ENCODE measurements at places on chromosomes 6 and 20.

DNA sequence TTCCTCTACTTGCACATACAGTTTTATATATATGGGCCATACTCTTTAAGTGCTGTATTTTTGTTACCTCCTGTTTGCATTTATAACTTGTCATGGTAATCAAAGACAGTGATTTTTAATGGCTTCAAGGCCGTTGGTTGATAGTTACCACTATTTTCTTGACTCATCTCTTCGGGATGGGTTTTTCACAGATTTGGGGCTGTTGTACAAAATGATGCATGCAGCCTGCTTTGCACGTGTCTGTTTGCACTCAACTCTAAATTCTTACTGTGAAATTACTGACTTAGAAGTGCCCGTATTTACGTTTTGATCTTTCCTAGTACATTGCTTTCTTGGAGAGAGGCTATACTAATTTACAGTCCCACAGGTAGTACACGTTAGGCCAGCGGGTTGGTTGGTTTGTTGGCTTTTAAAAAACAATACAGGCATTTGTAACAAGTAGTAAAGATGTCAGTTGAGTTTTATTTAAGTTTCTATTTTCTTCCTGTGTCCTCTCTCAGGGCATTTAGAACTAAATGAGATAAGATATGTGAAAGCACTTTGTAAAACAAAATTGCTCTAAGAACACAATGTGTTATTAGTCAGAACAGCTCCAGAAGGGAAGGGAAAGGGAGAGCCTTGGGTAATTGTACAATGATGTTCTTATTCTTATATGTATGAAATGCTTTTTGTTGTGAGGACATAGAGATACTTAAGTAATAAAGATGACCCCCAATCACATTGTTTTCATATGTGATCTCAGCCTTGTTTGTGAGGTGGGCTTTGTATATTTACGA, 11.7 kb downstream of the JARID2 start:
- peaks cover 61% of the 10 kb centered on the region for H3K4me1 ChIP-seq
- H3K36me3 ChIP-seq, result no peaks in the 10 kb centered on the region
- H3K27me3 ChIP-seq, result no peaks in the 10 kb centered on the region
- no peak for DNase-seq
- no peak overlapping the region for H3K4me3 ChIP-seq
- no peak overlapping the region for H3K27ac ChIP-seq

GRCh38 chr6:161918109-161918531, 644.3 kb upstream of the AGPAT4 start:
- H3K27ac ChIP-seq, result no peak overlapping the region
- no peak overlapping the region for H3K4me3 ChIP-seq
- H3K4me1 ChIP-seq, result no peaks in the 10 kb centered on the region
- DNase-seq, result no peak
- no peaks in the 10 kb centered on the region for H3K36me3 ChIP-seq

GRCh38 chr20:29301624-29302259, 1955.7 kb upstream of the DEFB115 start:
- H3K4me3 ChIP-seq, result no peak overlapping the region
- H3K36me3 ChIP-seq, result no peaks in the 10 kb centered on the region
- H3K27ac ChIP-seq, result no peak overlapping the region
- DNase-seq, result no peak
- H3K4me1 ChIP-seq, result no peaks in the 10 kb centered on the region

- no peaks in the 10 kb centered on the region for H3K4me1 ChIP-seq
- H3K36me3 ChIP-seq, result peaks cover 57% of the 10 kb centered on the region
- DNase-seq, result no peak
- H3K27ac ChIP-seq, result no peak overlapping the region
- H3K4me3 ChIP-seq, result no peak overlapping the region
These were observed 28.8 kb downstream of the FAM8A1 start for GRCh38 chr6:17628873-17629272.

GRCh38 chr6:136526196-136526930, 23.9 kb downstream of the MAP7 start:
- H3K4me1 ChIP-seq, result peaks cover 23% of the 10 kb centered on the region
- DNase-seq, result no peak
- H3K36me3 ChIP-seq, result no peaks in the 10 kb centered on the region
- no peaks in the 10 kb centered on the region for H3K27me3 ChIP-seq

GRCh38 chr6:5984150-5985089, 22.3 kb downstream of the NRN1 start:
- no peaks in the 10 kb centered on the region for H3K36me3 ChIP-seq
- no peak for DNase-seq
- H3K4me1 ChIP-seq, result no peaks in the 10 kb centered on the region
- H3K4me3 ChIP-seq, result no peak overlapping the region
- H3K27me3 ChIP-seq, result no peaks in the 10 kb centered on the region
- no peak overlapping the region for H3K27ac ChIP-seq

GRCh38 chr6:2744209-2744771, 6.4 kb downstream of the MYLK4 start:
- H3K4me3 ChIP-seq, result no peak overlapping the region
- no peaks in the 10 kb centered on the region for H3K27me3 ChIP-seq
- no peaks in the 10 kb centered on the region for H3K36me3 ChIP-seq
- H3K4me1 ChIP-seq, result no peaks in the 10 kb centered on the region
- no peak overlapping the region for H3K27ac ChIP-seq

DNA sequence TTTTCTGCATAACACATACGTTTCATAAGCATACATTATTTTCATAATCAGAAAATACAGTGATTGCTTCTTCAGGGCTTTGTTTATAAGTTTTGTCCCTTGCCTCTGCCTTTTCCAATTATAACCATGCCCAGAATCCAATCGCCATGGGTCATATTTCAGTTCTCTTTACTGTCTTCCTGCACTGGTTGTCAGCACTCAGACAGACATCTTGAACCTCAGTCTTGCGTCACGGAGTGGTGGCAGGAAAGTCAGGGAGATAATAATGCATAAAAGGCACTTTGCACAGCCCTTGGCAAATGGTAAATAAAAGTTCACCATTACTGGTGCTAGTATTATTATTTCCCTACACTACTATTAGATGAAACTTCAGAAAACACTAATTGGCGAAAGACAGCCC, 7.2 kb downstream of the KIF16B start:
- no peaks in the 10 kb centered on the region for H3K27me3 ChIP-seq
- no peak overlapping the region for H3K4me3 ChIP-seq
- DNase-seq, result no peak
- no peak overlapping the region for H3K27ac ChIP-seq
- H3K4me1 ChIP-seq, result peaks cover 18% of the 10 kb centered on the region

Data from vagina (tissue), 2 donors.